Thyroid gland (tissue), 4 donors: ENCODE measurements at places on chromosomes 6 and 20. TPM values are rescaled to one million over a fixed set of nuclear protein-coding genes. Genes with fewer than 3 reads are reported as not detected.
A peak's percentile ranks its signal among the peaks of the same experiment; 100 is the strongest.

- no peak for DNase-seq
These were observed 126.2 kb upstream of the SSTR4 start for GRCh38 chr20:22908944-22909343.

GRCh38 chr6:21073318-21073839 is 520.2 kb upstream of the SOX4 start:
- no peak for DNase-seq

DNA sequence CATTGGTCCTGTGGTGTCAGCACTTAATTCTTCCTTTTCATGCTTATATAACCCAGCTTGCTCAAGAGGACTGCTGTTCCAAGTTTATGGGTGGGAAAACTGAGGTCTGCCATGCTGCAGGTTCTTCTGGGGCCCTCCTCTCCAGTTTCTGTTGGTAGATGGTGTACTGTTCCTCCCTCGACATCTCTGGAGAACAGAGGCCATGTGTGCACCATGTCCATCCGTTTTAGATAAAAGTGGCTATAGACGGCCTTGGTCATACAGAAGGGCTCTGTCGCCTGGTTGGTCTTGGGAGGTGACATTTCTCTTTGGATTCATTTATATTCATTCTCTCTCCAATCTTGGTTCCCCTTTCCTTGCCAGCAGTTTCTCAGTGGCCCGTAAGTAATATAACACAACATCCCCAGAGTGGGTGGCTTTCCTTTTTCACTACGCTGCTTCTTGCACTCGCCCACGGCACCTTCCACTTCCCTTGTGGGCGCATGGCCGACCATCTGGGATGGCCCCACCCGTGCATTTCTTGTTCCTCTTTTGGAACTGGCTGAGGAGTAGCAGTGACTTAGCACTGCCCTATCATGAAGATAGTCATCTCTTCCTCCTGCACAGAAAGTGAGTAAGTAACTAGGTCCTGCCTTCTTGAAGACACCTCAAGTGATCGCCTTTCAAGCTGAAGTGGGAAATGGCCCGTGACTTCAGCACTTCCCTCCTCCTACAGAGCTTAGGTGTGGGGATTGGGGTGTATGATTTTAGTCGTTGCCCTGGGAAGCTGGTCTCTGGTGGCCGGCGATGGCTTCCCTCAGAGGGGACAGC is 94.2 kb downstream of the RREB1 start:
- peak; percentile 26 for DNase-seq

DNA sequence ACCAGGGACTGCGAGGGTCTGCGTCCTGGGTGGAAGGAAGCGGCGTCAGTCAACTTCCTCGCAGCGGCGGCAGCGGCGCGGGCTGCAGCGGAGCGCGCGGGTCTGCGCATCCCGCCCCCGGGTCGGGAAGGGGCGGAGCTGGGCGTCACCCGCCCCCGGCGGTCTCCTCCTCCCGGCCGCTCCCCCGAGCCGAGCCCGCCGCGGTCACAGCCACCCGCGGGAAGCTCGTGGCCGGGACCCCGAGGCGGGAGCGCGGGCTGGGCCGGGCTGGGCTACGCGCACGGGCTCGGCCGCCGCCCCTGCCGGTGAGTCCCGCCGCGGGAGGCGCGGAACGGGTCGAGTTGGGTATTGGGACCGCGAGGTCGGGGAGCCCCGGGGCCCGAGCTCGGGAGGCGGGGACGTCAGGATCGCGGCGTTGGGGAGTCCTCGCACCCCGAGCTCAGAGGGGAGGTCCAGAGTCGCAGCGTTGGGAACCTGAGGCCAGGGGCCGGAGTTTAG is at the start of gene PAQR8:
PAQR8 (plus strand) TSS at position 207 of the 498 bp plus-strand sequence. CDS start 41,063 bp downstream, outside the sequence.
- DNase-seq: peak; percentile 69

DNA sequence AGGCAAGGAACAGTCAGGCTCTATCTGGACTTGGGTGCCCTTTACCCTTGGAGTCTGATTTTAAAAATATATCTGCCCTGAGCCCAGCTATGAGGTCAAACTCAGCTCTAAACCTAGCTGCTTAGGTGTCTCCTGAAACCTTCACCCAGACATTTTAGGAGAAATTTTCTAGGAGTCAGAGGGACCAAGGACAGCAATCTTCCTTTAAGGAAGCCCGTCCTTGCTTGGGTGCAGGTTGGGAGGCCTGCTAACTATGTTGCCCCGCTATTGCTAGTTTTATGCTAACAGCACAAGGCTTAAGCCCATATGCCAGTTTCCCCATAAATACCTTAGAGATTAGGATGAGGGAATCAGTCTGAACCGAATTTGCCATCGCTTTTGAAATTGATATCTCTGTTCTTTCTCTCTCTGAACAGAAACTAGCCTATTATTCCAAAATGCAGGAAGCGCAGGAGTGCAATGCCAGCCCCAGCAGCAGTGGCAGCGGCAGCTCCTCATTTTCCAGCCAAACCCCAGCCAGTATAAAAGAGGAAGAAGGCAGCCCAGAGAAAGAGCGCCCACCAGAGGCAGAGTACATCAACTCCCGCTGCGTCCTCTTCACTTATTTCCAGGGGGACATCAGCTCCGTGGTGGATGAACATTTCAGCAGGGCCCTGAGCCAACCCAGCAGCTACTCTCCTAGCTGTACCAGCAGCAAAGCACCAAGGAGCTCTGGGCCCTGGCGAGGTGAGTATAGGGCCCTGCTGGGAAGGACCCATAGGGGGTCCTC is 2.6 kb downstream of the VGLL2 start:
- no peak for DNase-seq

The PMEPA1 gene
- 6.5 TPM for total RNA-seq
